ENCODE measurements at places on chromosomes 3 and 15.

GRCh38 chr3:115068799-115069198 is 78.3 kb downstream of the ZBTB20 start:
- no peak for DNase-seq

DNA sequence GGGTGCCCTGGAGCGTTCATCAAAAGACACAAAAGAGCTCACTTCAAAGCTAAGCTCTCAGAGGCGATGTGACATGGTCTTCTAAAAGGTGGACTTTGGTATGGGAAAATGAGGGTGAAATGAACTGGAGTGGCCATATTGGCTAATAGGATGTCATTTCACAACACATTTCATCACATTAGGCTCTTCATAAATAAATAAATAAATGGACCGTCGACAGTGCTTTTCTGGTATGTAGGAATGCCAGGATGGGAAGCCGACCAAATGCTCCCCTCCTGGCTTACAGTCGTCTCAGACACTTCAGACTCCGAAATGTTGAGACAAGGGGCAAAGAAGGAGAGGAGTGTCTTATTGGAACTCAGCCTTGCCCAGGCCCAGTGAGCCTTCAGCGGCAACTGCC is 383.0 kb downstream of the NTRK3 start:
- peak; percentile 38 for DNase-seq

DNA sequence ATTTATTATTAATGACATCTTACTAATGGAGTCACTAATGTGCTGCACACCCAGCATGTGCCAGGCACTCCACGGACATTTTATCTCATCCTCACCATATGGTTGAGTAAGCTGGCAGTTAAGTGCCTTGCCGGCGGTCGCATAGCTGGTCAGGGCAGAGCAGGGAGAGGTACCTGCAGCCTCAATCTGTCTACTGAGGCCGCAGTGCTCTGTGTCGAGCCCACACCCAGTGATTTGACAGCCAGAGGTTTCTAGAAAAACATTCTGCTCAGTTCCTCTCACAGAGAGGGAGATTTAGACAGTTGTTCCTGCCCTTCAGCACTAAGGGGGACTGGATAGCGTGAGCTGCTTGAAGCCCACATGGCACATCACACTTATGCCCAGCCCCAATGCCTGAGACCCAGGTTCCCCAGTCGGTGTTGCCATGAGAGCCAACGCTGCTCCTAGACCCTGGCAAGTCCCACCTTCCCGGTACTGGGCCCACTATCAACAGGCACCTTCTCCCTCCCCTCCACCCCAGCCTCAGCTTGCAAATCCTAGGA is 2.6 kb downstream of the LIPC start:
- no peak for DNase-seq

GRCh38 chr3:188607805-188608315 is 453.9 kb downstream of the LPP start:
- no peak for DNase-seq

GRCh38 chr3:63470745-63471144 is 181.7 kb upstream of the SNTN start:
- no peak for DNase-seq

- DNase-seq = peak; percentile 29
Observed at GRCh38 chr3:99686955-99687612, 48.7 kb downstream of the COL8A1 start.

DNA sequence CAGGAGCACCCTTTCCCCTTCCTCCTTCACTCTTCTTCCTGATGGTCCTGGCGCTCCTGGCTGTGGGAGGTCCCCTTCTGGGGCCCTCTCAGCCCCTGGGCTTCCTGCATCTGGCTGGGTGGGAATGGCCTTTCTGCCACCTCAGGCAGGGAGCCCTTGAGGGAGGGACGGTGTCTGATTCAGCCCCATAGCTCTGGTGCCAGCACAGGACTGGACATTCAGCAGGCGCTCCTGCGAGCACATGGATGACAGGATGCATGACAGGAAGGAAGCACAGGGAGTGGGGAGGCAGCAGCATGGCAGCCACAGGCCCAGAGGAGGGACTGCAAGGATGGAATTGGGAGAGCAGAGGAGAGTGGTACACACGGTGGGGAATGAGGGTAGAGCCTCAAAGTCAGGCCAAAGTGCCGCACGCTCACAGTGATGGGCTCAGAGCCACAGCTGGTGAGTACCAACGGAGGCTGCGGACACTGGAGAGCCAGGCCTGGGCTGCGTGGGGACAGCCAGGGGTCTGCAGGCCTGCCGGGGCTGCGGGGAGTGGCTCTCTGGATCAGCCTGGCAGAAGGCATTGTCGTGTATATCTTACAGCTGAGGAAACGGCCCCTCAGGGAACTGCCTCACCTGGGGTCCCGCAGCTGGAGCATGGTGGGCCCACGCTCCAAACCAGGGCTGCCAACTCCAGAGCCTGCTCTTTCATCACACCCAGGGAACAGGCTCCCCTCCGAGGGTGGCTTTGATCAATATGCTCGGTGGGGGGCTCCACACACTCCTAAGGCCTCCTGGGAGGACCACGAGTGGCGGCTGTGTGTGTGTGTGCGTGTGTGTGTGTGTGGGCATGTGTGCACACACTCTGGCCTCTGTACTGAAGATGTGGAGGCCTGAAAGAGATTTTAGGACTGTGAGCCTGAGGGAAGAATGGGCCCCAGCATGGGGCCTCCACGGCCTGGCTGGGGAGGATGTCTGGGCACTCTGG is 51.4 kb upstream of the CTSH start:
- no peak for DNase-seq

- DNase-seq = no peak
Observed at GRCh38 chr15:65556622-65557021, 26.4 kb downstream of the HACD3 start.

- no peak for DNase-seq
Observed at GRCh38 chr3:129348734-129349133, 70.1 kb downstream of the HMCES start.

DNA sequence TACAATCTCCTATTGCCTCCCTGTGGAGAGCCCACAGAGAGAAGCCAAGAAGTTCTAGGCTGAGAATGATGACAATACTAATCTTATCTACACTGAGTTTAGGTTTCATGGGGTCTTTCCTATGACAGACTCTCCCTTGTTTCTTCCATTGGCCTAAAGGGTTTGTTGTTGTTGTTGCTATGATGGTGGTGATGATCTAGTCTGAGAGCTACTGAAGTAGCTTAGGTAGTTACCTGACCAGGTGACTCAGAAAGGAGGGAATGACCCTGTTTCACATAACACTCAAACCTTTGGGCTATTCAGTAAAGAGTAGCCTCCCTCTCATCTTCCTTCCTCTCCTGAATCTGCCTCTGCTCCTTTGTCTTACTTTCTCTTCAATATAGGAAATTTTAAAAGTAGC is 170.2 kb downstream of the GMNC start:
- no peak for DNase-seq
